ENCODE measurements at places on chromosomes 1 and 21.
A peak's percentile ranks its signal among the peaks of the same experiment; 100 is the strongest.

- no peak for DNase-seq
Observed at GRCh38 chr1:246161626-246162025, 345.5 kb downstream of the SMYD3 start.

DNA sequence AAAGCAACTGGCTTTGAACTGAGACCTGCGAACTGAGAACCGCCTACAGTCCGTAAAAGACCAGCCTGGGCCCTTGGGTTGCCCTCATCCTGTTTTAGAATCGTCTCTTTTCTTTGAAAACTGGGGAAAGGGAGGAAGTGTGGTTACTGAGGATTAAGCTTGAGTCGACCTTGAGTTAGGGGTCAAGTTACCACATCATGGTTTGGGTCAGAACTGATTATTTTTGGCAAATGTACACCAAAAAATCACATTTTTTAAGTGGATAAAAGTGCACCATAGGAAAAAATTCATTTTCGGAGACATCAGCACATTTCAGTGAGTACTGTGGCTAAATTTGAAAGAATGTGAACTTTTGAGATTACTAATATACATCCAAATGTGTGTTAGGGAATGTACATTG lies 76.9 kb upstream of the KAZN start:
- DNase-seq, result no peak

DNA sequence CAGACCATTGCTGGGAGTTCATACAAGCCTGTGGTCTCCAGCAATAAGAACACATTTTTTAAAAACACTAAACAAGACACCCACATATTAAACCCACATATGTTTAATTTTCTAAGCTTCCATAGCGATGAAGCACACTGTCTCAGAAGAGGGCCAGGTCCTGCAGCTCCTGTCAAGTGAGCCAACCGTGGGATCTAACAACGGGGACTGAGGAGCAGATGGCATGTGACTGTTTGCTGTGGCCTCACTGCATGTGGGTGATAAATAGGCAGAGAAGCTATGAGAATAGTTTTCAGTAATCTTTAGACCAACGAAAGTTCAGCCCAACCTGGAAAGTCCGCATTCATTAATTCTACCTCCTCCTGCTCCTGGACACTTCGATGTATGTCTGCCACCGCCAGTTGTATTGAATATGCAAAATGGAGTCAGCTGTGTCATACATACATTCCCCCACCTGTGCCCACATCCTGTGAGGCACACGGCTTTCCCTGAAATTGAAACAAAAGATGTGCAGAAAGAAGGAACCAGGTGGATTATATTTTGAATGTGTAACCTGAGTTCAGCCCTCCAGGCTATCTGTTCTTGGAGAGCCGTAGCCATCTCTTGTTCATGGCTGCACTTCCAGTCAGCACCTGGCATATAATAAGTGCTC lies 88.2 kb downstream of the MIS18A start:
- no peak for DNase-seq

DNA sequence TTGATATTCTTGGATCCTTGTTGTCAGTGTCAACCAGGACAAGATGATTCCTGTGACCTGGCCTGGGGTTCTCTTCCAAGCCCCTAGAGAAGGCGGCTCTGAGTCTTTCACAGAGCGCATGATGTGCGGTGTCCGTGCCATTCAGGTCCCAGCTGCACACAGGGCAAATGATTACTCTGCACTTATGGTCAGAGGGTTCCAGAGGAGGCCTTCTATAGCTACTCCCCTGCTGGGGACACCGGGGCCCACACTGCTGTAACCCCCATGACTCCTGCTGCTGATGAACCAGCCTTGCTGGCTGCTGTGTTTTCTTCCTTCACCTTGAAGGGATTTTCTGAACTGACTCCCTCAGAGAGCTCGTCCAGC lies 1.5 kb downstream of the PTGFRN start:
- peak; percentile 42 for DNase-seq

GRCh38 chr1:10918531-10918930 lies 93.9 kb upstream of the TARDBP start:
- no peak for DNase-seq

- DNase-seq, result no peak
Observed at GRCh38 chr1:164644268-164644667, 85.3 kb downstream of the PBX1 start.

GRCh38 chr1:226650236-226650841 lies 88.7 kb downstream of the ITPKB start:
- no peak for DNase-seq

- no peak for DNase-seq
Observed at GRCh38 chr1:97461782-97462181, 459.1 kb downstream of the DPYD start.

- DNase-seq, result no peak
Observed at GRCh38 chr21:33541105-33541711, 709 bp downstream of the GART start.

DNA sequence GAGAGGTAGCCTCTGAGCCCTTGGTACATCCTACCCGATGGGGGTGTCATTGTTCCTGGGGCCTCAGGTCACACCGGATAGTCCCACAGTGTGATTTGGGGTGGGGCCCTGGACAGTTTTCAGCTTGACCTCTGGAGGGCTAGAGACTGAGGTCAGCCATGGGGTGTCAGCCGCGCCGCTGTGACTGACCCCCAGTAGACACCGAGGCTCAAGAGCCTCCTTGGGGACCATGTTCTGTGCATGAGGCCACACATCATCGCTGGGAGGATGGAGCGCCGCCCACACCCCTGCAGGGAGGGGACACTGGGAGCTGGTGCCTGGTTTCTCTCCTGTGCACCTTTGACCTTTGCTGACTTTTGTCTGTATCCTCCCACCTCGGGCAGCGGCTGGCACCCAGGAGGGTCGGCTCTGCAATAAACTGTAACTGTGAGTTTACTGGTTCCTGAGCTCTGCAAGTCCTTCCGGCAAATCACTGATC lies 22.6 kb downstream of the ITGB2 start:
- no peak for DNase-seq

DNA sequence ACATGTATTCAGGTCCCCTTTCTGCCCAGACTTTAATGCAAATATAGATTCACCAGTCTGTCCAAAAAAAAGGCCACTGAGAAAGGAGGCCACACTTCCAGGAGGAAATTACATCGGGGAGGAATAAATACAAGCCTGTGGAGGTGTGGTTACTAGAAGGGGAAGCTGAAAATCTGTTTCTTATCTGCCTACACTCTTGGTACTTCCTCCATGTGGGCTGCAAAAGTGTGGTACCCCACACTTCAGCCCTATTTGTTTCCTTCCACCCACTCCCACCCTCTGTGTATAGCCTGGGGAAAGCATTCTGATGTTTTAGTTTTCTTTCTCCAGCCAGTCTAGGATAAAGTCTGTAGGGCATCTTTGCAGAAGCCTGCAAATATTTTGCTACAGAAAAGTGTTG lies 38.4 kb downstream of the UTP25 start:
- no peak for DNase-seq

DNA sequence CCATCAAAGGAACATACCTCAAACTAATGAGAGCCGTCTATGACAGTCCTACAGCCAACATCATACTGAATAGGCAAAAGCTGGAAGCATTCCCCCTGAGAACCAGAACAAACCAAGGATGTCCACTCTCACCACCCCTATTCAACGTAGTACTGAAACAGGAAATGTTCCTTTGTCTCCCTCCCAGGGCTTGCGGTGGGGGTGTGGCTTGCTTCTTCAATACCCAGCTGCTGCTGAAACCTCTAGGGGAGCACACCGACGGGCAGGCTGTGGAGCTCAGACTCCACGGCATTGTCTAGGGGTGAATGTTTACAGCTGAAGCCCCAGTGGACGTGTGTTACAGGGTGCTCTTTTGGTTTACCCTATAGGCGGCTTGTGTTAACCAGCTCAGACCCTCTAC lies 30.5 kb upstream of the B3GALT2 start:
- no peak for DNase-seq

- DNase-seq, result no peak
Observed at GRCh38 chr1:180503280-180503862, 994 bp upstream of the ACBD6 start.

DNA sequence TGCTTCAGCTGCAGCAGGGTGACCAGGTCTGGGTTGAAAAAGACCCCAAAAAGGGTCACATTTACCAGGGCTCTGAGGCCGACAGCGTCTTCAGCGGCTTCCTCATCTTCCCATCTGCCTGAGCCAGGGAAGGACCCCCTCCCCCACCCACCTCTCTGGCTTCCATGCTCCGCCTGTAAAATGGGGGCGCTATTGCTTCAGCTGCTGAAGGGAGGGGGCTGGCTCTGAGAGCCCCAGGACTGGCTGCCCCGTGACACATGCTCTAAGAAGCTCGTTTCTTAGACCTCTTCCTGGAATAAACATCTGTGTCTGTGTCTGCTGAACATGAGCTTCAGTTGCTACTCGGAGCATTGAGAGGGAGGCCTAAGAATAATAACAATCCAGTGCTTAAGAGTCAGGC lies 2.9 kb downstream of the C1QA start:
- peak; percentile 26 for DNase-seq

- DNase-seq, result no peak
Observed at GRCh38 chr1:55124470-55124869, 85.1 kb downstream of the PCSK9 start.

- no peak for DNase-seq
Observed at GRCh38 chr1:15220825-15221431, 26.1 kb upstream of the FHAD1 start.
